NCI-H510A (cell line): ENCODE measurements at places on chromosomes 1 and 21.

GRCh38 chr1:36553591-36554322, 71.0 kb upstream of the CSF3R start:
- DNase-seq: peak; percentile 85

DNA sequence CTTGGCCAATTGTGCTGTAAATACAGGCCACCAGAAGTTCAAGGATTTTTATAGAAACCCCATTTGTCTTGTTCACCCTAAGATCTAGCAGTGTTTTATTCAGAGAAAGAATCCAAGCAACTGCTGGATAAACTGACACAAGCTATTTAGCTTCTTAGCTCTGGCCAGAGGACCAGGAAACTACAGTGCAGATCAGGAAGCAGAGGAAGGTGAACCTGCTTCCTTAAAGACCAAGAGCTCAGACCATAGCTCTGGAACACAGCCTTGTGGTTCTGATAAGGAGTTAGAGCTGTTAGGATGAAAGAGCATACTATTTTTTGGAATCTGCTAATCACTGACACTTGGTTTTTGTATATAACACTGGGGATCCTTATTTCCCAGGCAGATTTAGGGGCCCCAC, 5.2 kb upstream of the CCDC17 start:
- no peak for DNase-seq

- no peak for DNase-seq
These were observed 6.1 kb upstream of the SLC19A2 start for GRCh38 chr1:169491845-169492281.

DNA sequence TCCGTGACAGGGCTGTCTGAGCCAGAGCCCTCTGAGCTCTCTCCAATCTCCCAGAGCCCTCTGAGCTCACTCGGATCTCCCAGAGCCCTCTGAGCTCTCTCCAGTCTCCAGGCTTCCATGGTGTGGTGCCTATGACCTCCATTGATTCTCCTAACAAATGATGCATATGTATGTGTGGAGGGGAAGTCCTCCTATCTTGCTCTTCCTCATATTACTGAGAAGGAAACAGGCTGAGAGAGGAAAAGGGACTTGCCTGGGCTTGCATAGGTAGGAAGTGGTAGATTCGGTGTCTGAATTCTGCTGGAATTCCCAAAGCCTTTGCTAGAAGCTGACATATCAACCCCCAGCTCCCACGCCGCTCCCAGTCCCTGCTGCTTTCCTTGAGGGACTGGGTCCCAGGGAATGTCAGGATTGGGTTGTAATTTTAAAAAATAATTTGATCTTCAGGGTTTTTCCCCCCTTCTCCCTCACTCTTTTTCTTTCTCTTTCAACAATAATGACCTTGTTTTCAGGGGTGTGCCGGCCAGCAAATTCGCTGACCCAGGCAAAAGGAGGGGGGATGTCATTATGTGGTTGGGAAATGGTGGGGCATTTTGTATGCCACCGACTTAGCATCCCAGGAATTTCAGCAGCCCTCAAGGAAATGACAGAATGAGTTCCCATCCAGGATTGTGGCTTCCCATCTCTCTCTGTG, 42.3 kb upstream of the RUNX3 start:
- DNase-seq: no peak

DNA sequence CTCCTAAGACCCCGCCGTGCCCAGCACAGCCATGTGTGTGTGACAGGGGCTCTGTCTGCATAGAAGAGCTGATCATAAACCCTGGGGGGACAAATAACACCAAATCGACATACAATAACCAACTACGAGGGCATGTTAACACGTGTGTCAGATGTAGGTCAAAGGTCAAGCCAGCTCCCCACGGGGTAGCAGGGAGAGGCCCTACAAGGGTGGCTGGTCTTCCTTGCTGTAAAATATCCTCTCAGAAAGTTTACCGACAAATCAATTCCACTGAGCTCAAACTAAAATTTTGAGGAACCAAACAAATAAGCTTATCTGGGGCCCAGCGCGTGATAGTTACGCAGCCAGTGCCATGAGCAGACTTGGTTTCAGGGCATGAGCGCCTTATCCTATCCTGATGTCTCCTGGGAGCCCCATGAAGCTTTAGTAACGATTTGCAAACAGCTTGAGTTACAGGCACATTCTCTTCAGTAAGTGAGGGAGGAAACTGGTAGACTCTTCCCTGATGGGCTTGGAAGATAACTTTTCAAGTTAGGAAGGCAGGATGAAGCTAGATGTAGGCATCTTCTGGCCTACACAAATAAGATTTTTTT, 2.7 kb upstream of the TMPRSS3 start:
- DNase-seq: no peak

DNA sequence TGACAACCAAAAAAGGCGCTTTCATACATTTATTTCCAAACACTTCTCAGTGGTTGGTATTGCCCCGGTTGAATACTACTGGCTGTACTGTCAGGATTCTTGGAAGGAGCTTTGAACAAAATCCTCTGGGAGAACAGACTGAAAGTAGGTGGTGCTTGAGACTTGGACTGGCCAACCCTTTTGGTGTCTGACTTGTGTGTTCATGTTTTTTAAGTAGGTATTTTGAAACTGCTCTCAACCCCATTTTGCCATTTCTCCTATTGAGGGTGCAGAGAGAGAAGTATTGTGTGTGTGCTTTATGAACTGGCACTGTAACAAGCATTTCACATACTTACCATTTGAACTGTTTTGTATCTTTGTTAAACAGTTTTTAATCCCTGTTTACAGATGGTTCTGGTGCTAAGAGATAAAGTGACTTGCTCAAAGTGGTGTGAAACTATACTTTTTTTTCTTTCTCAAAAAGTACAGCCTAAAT, 21.2 kb downstream of the ARID1A start:
- DNase-seq: no peak

GRCh38 chr1:20867847-20868246, 80.7 kb upstream of the HP1BP3 start:
- no peak for DNase-seq

DNA sequence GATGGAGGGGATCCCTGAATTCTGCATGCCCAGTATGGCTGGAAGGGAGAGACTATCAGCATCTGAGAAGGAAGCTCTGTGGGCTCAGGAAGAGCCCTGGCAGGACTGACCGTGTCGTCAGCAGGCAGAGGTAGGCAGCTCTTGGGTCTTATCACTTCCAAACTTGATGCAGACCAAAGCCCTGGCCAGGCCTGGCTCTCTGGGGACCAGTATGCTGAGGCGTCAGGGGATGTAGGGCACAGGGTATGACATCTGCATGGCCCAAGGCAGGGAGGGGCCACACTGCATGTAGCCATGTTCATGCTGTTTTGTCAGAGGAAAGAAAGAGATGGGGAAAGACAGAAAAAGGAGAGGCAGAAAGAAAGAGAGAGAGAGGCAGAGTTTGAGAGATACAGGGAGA, 6.3 kb downstream of the FGR start:
- DNase-seq: no peak

DNA sequence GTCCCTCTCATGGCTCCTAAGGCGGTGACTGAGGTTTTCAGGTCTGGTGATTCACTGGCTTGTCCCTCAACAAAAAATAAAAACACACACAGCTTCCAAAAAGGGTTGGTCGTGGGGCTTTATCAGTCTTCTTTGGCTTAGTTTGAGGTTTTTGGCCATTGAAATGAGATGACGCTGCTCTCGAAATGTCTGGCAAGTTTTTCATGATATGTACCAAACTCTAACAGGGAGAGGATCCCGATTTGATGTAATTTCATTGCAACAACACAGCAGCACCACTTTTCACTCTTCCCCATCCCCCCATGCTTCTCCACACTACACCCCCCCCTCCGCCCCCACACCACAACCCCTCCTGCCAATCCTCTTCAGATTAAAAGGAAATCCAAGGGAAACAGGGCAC, 187.1 kb upstream of the NFIA start:
- no peak for DNase-seq

DNA sequence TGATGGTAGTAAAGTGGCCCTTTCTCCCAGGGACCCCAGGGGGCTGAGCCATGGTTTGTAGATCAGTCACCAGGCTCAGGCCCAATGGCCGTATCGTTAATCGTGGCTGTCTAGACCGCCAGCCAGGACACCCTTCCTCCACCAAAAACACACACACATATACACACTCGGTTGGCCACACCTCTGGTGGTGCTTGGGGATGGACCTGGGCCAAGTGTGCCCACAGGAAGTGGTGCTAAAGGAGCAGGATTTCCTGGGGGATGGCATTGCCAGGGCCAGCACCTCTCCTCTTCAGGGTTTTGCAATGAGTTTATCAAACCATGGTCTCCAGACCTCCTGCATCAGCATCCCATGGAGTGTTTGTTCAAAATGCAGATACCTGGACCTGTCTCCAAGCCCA, 36.2 kb downstream of the CITED4 start:
- DNase-seq: no peak

DNA sequence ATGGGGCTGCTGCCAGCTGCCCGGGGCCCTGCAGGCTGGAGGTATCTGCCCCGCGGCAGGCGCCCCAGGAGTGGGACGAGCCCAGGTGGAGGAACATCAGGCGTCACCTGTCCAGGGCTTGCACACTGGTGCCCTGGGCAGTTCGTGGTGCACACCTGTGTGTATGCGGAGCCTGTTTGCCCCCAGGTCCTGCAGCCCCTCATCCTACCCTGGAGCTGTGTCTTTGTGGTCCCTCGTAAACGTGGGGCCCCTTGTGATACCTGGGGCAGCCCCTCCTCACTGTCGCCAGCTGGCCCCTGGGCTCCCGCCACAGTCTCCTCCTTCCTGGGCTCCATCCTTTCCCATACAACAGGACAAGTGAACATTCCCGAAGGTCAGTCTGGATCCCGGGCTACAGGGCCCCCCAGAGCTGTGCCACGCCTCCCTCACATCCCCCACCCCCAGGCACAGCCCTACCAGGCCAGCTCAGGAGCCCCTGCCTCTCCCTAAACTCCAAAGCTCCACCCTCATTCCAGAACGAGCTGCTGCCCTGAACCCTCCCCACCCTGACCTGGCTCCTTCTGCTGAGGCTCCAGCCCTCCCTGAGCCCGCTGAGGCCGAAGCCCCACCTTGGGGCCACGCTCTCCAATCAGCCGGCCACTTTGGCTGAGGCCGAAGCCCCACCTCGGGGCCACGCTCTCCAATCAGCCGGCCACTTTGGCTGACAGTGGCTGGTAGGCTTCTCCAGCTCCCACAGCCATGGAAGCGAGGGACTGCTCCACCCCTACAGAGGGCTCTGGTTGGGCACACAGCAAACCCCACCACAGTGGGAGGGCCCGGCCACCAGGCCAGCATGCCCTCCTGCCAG, 42.6 kb downstream of the UBE2G2 start:
- DNase-seq: no peak

DNA sequence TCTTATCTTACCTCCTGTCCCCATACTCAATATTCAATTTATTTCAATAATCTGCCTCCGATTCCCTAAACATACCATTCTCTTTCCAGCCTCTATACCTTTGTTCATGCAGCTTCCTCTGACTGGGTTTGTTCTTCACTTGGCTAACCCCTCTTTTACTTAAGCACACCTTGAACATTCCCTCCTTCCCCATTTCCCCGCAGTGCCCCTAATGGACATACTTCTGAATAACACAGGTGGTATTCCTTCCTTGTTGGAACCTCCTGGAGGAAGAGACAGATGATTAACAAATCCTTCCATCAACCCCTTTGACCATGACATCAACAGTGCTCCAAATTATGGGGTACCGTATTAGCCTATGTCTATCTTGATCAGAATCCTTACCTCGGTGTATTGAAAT, 190.0 kb upstream of the UBE2U start:
- DNase-seq: no peak

- DNase-seq: peak; percentile 95
These were observed 58.2 kb upstream of the SLC45A1 start for GRCh38 chr1:8259498-8260290.

- DNase-seq: peak; percentile 57
These were observed 67.5 kb upstream of the VAMP3 start for GRCh38 chr1:7703321-7704213.

GRCh38 chr1:20319456-20320220, 29.0 kb downstream of the VWA5B1 start:
- DNase-seq: no peak

- no peak for DNase-seq
These were observed 44.4 kb downstream of the GFI1 start for GRCh38 chr1:92442351-92442750.

- peak; percentile 45 for DNase-seq
These were observed 820 bp upstream of the TTF2 start for GRCh38 chr1:117059334-117059677.

GRCh38 chr1:121558514-121558913, 373.7 kb downstream of the SRGAP2C start:
- no peak for DNase-seq

GRCh38 chr21:40706806-40707655, 139.9 kb downstream of the DSCAM start:
- DNase-seq: no peak

DNA sequence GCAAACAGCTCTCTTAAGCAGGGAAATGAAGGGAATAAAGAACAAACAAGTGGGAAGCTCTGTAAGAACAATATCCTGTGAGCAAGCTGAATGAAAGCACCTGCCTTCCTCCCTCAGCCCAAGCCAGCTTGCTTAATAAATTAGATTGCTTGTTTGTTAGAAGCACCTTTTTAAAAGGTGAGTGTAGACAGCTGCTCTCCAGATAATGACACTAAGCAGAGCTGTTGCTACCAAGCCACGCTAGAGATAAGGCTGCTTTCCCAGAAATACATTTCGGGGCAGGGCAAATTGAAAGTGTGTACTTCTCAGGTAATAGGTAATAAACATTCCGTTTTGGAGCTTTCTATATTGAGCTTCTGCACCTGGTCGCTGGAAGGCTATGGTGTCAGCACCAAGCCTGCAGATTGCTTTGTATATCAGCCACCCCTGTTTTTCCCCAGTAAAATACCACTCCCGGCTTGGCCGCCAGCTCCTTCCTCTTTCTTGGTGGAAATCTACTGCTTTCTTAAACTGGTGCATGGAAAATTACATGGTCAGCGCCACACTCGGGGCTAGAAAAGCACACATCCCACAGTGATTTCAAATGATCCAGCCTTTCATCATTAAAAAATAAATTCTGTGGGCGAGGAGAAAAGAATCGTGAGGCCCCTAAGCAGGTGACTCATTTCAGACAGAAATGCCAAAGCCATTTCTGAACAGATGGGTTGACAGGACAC, 151.3 kb downstream of the ETS2 start:
- DNase-seq: peak; percentile 90

- no peak for DNase-seq
These were observed 238.5 kb upstream of the CSF3R start for GRCh38 chr1:36721261-36721660.

DNA sequence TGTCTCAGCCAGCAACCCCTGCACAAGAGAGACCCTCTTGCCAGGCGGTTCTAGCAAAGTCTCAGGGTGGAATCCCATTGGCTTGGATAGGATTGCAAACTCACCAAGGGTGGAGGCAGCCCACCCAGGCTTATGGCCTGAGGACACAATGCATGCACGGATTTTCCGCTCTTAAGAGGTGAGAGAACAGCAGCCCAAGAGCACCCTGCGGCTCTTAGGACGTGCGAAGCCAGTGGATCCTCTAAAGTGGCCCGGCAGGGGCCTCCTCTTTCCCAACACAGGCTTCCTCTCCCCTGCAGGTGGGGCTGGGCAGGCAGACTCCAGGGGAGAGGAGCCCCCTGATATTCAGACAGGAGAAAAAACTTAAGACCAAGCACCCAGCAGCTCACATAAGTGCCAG, 31.2 kb upstream of the TMEM51 start:
- no peak for DNase-seq
